ENCODE measurements at places on chromosomes 4 and X. TPM values are rescaled to one million over a fixed set of nuclear protein-coding genes. Genes with fewer than 3 reads are reported as not detected.

GRCh38 chr4:124641715-124642381 lies 70.7 kb downstream of the ANKRD50 start:
- no peak for DNase-seq

GRCh38 chr4:168839758-168840391 lies 170.2 kb downstream of the CBR4 start:
- peak; percentile 50 for DNase-seq

DNA sequence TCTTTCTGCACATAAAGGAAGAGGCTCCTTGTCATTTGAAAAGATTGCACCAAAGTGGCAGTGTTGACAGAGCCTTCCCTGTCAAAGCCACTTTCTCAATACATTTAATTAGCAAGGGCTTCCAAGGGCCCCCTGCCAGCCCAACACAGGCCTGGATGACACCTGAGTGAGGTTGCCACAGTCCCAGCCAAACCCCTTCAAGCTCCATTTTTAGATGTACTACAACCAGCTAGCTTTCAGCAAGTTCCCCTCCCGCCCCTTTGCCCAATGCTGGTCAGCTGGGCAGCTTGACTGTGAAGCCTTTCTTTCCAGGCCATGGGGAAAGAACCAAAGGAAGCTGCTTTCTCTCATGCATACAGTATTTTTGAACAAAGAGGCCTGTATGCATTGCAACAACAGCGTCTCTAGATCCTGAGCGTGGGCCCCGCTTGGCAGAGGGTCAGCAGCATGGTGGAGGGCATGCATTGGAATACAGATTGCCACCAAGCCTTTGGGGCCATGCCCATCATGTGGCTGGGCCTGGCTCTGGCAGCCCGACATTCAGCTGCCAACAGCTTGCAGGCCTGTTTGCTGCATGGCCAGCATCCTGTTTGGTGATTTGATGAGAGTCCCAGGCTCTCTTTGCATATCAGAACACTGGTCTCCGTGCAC lies 261.1 kb upstream of the GATB start:
- DNase-seq = no peak

The FDCSP gene
- not detected for polyA plus RNA-seq

The CXCL8 gene
- polyA plus RNA-seq = 2.0 TPM

GRCh38 chrX:70437921-70438665 lies 6.5 kb upstream of the DLG3 start:
- no peak for DNase-seq

The CAPN6 gene
- polyA plus RNA-seq = 15.1 TPM

- DNase-seq = no peak
Measured at GRCh38 chrX:50726296-50726695, 87.7 kb downstream of the SHROOM4 start.

- no peak for DNase-seq
Measured at GRCh38 chr4:94334476-94334875, 8.2 kb downstream of the HPGDS start.

GRCh38 chrX:124619710-124620109 lies 273.3 kb downstream of the SH2D1A start:
- no peak for DNase-seq

- DNase-seq = no peak
Measured at GRCh38 chr4:3285558-3286334, 7.1 kb upstream of the RGS12 start.

Measured in right lung (tissue), 10 donors.